ENCODE measurements at places on chromosomes 1 and 21.

- DNase-seq = no peak
Measured at GRCh38 chr1:186900539-186901237, 71.9 kb downstream of the PLA2G4A start.

DNA sequence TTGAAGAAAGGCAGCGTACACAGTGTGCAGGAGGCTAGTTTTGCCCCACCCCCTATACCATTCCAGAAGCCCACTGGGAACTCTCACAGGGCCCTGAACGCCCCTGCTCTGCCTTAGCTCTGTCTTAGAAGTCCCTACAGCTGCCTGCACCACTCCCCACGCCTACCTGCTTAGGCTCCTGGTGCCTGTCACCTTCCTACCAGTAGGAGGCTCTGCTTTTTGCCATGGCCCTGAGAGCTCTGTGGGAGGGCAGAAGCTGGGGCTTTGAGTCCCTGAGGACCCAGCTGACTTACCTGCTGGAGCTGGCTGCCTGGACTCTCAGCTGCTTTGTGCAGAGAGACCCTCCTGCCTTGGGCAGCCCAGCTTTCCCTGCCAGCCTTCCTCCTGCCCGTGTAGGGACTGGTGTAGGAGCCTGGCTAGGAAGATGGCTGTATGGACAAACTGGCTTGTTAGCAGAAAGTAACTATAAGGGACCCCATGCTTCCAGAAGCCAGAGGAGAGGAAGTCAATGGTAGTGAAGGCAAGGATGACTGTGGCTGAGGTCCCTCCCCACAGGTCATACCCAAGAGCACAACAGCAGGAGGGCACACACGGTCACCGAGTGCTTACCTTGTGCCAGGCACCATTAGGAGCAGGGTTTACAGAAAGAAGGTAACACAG is 9.8 kb upstream of the CELSR2 start:
- DNase-seq = peak; percentile 39

DNA sequence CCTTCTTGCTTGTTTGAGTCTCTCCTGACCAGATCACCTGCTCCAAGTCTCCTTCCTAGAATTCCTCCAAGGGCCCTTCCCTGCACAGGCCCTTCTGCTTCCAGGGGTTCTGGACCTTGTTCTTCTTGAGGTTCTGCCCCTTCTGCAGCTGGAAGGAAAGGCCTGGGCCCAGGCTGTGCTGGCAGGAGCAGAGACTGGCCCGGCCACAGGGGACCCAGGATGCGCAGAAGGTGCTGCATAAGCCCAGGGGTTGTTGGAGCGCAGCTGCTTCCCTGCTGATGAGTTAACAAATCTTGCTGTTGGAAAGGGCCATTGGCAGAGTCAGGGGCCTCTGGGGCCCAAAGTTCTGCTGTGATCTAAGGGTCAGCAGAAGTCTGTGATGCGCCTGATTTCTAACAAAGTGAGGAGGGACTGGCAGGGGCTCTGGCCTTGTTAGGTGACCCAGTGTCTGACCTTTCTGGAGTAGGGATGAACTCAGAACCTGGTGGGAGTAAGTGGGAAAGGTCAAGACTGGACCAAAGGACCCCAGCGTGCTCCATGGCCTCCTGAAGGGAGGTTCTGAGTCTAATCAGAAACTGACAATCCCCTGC is 509.8 kb downstream of the PTPRU start:
- no peak for DNase-seq

- no peak for DNase-seq
Measured at GRCh38 chr1:83967336-83967735, 31.6 kb downstream of the TTLL7 start.

DNA sequence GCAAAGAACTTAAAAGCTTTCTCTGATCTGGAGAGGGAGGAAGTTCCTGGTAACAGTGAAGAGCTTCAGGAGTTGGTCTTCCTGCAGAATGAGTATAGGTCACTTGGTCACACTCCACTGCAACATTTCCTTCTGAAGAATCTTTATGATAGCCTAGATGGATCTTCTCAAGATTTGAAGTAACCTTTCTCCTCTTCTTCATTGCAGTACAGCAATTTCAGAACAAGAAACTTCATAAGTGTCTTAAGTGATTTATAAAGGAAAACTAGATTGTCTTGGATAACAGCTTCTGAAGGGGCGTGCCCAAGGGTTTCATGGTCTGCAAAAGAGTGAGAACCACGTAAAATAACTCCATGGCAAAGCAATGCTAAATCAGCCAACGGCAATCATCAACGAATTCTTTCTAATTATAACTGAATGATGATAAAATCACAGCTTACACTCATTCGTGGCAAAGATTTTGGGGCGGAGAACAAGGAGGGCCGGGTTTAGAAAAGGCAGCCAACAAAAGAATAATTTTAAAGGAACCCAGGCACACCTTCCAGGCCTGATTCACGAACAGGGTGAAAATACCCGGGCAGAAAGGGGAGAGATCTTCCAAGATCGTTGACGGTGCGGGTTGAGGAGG is 53.9 kb upstream of the ASPM start:
- no peak for DNase-seq

GRCh38 chr1:109881906-109882287 is 28.8 kb upstream of the CSF1 start:
- DNase-seq = no peak

- no peak for DNase-seq
Measured at GRCh38 chr1:230303822-230304221, 122.3 kb downstream of the PGBD5 start.

DNA sequence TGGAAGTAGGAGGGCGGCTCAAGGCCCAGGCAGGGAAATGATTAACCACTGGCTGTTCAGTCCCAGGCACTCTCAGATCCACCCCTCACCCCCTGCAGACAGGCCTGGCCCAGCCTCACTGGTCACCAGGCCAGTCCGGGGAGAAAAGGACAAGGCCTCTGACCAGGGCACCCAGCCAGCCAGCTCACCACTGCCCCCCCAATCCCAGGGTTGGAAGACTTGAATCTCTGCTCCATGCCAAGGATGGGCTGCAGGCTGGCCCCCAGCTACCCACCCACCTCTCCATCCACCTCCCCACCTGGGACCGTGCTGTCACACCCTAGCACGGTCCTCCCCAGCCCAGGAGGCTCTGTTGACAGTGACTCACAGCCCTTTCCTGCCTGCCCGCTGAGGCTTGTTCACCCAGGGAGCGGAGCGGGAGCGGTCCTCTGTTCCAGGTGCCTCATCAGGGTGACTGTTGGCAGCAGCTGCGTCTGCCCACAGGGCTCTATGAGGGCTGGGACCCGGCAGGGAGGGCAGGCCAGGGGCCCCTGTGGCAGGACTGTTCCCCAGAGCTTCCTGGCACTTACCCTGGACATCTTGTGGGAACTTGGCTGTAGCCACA is 2.2 kb downstream of the LAD1 start:
- DNase-seq = no peak

DNA sequence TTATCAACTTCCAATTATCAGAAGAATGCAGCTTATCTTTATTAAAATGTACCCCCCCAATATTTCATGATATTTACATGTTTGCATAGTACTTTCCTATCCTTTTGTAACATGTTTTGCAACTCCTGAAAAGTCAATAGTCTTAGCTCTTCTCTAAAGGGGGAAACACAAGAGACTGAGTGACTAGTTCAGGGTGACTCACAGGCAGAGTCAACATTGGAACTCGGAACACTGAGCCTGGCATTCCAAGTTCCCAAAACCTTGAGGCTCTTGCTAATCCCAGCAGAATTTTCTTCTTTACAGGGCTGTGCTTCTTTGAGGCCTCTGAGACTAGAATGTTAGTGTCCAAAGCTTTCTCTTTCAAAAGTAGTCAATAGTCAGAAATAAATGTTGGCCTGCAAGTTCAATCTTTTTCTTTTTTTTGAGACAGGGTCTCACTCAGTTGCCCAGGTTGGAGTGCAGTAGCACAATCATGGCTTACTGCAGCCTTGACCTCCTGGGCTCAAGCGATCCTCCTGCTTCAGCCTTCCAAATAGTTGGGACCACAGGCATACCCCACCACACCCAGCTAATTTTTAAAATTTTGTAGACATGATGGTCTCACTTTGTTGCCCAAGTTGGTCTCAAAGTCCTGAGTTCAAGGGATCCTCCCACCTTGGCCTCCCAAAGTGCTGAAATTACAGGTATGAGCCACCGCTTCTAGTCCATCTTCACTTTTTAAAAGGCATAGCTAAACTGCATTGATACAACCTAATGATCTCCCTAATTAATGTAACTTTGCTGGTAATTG is 37.5 kb downstream of the ZNF281 start:
- no peak for DNase-seq

GRCh38 chr1:214234635-214235025 is 46.3 kb upstream of the SMYD2 start:
- DNase-seq = no peak
